ENCODE measurements at places on chromosomes 2 and 18.

DNA sequence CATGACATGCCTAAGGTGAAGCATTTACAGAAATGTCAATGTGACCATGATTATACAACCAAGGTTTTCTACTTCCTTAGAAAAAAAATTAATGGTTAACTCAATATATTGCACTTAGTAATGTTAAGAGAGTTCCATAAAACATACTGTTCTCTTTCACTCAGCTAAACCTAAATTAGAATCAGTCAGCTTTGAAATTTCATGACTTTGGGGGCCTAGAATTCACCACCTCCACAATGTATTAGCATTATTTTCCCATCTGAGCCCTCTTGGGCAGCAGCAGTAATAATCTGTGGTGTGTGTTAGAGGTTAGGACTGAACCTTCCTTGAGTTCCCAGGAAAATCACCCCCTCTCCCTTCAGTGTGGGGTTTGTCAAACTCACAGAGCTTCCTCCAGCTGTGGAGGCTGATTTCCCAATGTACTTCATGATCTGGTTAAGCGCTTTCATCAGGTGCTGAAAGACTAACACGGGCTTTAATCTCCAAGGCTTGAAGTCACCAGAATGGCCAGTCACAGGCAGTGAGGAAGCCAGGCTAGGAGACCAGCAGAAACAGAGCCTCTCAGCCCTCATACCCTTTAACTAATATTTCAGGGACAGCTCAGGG, 7.1 kb upstream of the UPP2 start:
- DNase-seq = no peak

DNA sequence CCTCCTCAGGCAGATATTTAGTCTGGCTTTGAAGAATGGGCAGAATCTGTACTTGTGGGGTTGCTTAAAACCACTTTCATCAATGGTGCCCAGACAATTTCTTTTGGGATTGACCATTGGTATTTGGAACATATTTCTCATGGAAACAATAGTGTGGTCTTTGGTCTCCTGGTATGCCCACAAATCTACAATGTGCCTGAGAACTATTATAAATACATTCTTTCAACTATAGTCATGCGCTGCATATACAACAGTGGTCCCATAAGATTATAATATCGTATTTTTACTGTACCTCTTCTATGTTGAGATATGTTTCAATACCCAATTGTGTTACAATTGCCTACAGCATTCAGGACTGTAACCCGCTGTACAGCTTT, 34.8 kb upstream of the PPP4R1 start:
- DNase-seq = no peak

GRCh38 chr18:26457195-26457594, 91.2 kb downstream of the KCTD1 start:
- DNase-seq = no peak

- DNase-seq = no peak
These were observed 339.0 kb downstream of the SATB2 start for GRCh38 chr2:199118673-199119112.

- DNase-seq = no peak
These were observed 561.4 kb upstream of the ID2 start for GRCh38 chr2:8120506-8120860.

DNA sequence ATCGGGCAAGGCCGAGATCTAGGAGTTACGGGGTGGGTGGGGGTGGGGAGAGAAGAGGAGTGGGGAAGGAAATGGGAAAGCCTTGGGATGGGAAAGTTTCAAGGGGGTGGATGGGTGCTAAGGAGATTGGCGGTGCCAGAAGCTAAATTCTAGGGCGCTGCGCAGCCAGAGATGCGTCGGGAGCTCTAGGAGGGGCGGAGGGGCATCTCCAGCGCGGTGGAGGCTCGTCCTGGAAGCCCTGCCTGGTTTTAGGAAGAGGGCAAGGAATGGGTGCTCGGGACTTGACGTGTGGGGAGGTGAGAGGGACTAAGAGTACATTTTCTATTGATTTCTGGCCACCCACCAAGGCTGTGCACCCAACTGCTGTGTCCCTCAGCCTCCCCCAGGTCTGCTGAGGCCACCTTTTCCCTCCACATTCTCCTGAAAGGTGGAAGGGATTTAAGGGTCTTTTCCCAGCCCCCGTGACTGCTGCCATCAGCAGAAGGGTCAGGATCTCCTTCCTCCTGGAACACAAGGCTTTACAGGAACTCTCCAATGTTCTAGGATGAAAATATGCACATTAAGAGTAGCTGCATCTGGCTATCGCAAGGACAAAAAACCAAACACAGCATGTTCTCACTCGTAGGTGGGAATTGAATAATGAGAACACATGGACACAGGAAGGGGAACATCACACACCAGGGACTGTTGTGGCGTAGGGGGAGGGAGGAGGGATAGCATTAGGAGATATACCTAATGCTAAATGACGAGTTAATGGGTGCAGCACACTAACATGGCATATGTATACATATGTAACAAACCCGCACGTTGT, 1.4 kb downstream of the C2orf72 start:
- DNase-seq = no peak

Data from activated CD4-positive, alpha-beta T cell treated with anti-CD3 and anti-CD28 coated beads for 36 hours (primary cell).